ENCODE measurements at places on chromosomes 3 and 15. TPM values are rescaled to one million over a fixed set of nuclear protein-coding genes. Genes with fewer than 3 reads are reported as not detected.

The KIF15 gene
- total RNA-seq: 8.8 TPM

The CATSPER2 gene
- total RNA-seq: 0.51 TPM

The HRH1 gene
- 9.6 TPM for total RNA-seq

The LRRC15 gene
- 0.10 TPM for total RNA-seq

The IGSF10 gene
- 15.3 TPM for total RNA-seq

The TADA3 gene
- 40.8 TPM for total RNA-seq

The BCL6 gene
- 19.2 TPM for total RNA-seq

The SH3GL3 gene
- 7.1 TPM for total RNA-seq

DNA sequence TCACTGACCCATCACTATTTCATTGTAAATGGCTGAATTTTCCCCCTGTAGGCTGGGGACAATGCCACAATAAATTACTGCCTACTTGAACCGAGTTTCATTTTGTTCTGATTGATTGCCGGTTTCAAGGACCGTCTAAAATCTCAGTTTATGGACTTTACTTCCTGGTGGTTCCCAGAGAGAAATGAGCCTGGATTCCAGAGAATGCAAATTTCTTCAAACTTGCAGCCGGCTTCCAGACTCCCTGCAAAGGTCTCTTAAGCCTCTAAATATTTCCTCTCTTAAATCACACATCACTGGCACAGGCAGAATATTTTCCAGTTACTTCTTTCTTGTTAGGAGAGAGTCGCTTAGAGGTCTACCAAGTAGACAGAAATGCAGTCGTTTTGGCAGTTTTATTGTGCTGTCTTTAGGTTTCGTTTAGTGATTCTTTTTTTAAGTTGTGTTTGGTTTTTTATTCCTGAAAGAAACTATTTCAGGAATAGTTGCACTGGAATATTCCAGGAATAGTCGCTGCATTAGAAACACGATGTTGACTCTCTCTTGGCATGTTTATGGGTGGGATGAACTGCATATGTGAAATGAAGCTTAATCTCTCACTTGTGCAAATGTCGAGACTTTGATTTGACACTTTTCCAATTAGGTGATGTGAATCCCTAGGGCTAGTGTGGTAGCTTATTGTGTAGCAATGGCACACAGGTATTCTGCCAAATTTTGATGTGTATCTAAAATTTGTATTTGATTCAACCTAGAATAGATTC lies 284.1 kb upstream of the NR2E3 start:
- DNase-seq: peak; percentile 40

DNA sequence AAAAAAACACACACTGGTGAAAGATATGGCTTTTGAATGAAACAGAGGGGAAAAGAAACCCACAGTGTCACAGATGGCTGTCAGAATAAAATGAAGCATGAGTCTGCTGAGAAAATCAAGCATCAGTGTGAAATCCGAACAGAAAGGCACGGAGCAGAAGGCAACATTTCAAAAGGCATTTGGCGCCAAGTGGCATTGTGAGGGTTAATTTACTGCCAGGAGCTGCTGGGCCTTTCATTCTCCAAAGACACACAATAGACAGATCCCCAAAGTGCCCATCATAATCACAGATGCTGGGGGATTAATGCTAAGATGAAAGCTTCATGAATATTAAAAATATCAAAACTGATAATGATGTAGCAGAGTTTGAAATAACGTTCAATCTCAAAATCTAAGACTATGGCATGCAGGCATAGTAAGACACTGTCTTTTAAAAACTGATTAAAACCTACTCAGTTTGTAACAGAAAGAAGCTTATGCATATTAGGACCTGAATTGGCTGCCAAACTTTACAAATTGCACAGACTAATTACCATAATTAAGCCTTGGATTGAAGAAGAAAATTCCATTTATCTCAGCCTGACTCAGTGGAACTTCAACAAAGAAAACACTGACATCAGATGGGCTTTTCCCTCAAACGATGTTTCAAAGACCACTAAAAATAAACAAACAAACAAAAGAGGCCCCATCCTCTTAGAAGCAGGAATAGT lies 589.2 kb downstream of the ROBO1 start:
- DNase-seq: no peak

DNA sequence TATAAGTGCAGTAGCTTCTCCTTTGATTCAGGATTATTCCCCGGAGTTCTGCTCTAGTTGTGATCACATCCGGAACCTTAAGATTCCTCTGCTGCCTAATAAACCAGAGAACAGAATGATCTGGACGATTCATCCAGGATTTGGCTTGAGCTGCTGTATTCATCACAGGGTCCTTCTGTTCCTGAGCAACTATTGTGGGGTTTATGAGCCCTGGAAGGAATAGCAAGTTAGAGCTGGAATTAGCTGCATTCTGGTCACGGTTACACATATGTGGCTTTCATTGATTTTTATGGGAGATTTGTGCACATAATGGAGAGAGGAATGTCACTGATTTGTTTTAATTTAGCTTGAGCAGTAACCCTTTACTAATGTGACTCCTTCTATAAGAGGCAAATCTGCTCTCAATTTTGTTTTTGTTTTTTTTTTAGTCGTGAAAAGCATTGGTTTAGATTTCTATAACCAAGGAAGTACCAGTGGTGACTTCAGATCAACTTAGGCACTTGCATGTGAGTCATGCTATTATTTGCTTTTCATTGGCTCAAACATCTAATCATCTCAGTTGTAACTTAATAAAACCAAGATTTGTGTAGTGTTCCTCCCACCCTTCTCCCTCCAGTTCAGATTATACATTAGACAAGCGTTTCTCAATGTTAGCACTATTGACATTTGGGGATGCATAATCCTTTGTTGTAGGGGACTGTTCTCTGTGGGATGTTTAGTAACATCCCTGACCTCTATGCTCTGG lies 148.5 kb downstream of the OTOL1 start:
- DNase-seq: peak; percentile 88

GRCh38 chr15:45307230-45307924 lies 55.3 kb downstream of the SLC28A2 start:
- peak; percentile 68 for DNase-seq

DNA sequence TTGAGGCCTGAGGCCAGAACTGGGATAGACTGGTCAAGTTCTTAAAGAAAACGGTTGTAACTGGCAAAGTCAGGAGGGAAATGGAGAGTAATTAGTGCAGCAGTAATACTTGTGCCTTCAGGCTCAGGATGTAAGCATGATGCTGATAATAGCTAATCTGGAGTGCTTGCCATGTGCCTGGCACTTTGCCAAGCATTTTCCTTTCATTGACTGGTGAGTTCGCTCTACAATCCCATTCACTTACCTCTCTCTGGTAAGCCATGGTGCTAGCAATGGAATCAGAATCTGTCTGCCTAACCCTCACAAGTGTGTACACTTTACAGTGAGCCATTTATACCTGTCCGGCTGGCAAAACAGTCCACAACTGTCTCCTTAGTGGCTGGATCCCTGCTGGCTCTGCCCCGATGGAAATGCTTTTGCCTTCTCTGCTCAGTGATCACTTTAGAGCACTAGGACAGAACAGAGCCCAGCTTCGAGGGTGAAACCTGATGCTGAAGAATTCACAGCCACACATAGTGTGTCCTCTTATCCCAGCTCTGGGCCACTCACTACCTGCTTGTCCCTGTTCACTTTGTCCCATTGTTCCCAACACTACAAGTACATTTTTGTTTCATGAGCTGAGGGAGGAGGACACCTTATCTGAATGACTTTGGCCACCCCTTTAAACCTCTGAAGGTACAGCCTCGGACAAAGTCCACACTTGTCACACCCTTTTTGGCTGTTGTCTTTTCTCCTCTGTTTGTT lies 10.3 kb downstream of the CHP1 start:
- DNase-seq: peak; percentile 40

DNA sequence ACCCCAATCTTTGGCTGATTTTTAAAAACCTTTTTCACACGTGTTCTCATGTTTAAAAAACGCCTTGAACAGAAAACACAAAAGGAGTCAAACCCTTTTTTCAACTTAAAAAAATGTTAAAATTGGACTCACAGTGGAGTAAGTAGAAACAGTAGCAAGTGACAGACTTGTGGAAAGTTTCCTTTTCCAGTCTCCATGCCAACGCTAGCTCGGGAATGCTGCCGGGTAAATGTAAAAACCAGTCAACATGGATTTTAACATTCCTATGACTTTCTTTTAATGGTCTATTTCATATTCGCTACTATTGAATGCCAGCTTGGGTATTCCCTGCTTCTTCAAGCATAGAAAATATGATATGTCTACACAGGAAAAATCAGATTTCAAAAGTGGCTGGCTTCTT lies 1.6 kb upstream of the PROK2 start:
- peak; percentile 61 for DNase-seq

DNA sequence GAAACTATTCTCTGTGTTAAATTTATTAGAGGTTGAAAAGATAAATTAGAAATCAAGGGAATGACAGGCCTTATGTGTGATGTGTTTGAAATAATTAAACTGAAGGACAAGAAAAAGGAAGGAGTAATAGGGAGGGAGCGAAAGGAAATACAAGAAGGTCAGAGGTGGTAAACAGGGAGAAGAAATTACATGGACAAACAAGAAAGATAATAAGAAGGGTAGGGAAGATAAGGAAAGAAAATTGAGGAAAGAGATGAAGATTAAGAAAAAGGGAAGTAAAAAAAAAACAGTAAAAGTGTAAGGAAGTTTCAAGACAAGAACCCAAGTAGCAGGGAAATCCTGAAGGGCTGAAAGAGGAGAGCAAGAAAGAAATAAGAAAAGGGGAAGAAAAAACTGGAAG lies 26.2 kb upstream of the ANXA2 start:
- no peak for DNase-seq

GRCh38 chr15:70324001-70324974 lies 226.6 kb upstream of the TLE3 start:
- peak; percentile 89 for DNase-seq

DNA sequence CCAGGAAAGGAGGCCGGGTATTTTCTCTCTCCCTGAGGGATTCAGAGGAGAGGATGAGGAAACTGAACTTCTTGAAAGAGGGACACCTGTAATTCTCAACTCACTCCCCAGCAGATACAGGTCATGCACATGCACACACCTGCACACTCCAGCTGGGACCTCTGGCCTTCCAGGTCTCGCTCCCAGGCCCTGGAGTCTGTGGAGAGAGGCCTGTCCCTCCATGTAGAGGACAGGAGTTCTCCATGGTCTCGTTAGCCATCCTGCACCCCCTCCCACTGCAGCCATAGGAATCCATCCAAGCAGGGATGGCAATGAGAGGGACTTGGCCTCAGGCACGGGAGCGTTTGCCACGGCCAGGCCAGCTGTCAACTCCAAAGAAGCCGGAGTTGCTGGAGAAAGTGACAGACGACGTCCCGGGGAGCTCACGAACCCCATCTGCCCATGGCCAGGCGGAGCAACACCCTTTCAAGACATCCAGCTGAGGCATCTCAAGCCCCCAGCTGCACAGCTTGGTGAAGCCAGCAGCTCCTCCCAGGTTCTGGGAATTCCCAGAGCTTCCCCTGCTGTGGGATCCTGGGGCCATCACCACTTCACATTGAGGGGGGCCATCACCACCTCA lies 223.3 kb downstream of the UACA start:
- DNase-seq: peak; percentile 52

- peak; percentile 13 for DNase-seq
Measured at GRCh38 chr3:8255725-8256124, 245.9 kb upstream of the LMCD1 start.

DNA sequence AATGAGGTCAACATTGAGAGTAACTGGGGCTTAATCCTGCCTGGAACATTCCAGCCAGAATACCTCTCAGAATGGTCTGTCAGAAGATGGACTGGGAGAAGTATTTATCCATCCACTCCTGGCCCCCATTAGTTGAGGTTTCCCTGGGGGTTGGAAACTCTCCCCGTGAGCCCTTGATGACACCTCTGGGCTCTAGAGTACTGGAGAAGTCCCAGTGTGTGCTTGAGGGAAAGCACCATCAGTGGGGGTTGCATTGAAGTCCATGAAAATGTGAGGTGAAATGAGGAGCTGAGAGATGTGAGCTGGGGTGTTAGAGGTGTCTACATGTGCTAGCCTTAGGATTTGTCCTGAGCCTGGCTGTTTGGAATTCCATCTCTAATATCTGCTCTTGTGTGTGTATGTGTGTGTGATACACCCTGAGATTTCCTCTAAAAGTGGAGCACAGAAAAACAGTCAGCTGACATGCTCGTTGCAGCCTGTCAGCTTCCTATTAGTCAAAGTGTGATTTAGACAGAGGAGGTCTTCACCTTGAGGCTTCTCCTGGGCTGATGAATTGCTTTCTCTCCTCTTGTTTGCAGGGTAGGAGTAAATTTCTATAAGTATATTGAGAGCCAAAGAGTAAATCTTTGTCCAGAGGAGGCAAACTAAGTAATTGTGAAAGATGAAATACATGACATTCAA lies 67.6 kb downstream of the NR1D2 start:
- no peak for DNase-seq

DNA sequence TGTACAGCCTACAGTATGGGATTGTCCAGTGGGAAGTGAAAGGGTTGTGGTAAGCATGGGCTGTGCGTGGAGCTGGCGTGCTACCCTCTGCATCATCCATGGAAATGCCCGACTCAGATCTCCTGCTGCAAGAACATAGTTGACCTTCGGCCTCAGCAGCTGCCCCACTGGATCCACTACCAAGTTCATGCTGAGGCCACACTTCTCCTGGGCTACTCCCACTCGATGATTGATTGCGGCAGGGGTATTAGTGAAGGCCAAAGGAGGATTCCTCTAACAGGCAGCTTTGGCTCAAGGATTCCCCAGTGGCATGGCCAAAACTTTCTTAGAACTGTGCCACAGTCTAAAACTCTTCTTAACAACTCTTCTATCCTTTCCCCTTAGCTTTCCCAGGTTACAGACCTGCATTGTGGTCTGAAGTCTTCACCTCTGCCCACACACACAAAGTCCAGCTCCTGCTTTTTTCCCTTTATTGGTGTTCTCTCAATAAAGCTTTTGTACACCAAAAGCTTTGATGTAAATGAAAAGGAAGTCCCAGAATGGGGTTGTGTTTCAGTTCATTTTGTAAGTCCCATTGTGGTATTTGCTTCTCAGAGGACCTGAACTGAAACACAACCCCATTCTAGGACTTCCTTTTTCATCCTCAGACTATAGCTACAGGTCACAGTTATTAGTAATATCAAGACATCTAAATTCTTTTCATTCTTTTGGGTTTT lies 4.9 kb upstream of the TBC1D5 start:
- peak; percentile 40 for DNase-seq

DNA sequence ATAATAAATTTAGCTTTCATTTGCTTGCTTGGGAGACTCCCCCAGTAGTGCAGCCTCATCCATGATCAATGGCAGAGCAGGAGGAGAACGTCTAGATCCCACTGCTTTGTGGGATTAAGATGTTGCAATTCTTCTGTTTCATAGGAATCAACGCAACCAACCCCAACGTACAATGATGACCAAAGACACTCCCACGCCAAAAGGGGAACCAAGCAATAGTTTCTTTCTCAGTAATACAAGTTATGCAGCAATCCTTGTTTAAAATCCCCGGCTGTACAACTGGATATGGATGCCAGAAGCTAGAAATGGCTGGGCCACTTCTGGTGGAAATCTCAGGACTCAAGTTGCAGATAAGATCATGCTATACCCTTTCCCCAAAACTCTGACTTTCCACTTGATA lies 411.2 kb downstream of the VPS13C start:
- DNase-seq: no peak

GRCh38 chr3:26623419-26624208 lies 1.0 kb downstream of the LRRC3B start:
- DNase-seq: peak; percentile 43

- DNase-seq: no peak
Measured at GRCh38 chr3:55636300-55637195, 149.4 kb upstream of the WNT5A start.

- DNase-seq: no peak
Measured at GRCh38 chr3:152445212-152445611, 176.5 kb downstream of the MBNL1 start.
